Activated CD8-positive, alpha-beta memory T cell treated with anti-CD3 and anti-CD28 coated beads for 1 hour (primary cell): ENCODE measurements at places on chromosomes 3 and 15.

- no peak for DNase-seq
Observed at GRCh38 chr15:41716864-41717263, 56.7 kb downstream of the MGA start.

DNA sequence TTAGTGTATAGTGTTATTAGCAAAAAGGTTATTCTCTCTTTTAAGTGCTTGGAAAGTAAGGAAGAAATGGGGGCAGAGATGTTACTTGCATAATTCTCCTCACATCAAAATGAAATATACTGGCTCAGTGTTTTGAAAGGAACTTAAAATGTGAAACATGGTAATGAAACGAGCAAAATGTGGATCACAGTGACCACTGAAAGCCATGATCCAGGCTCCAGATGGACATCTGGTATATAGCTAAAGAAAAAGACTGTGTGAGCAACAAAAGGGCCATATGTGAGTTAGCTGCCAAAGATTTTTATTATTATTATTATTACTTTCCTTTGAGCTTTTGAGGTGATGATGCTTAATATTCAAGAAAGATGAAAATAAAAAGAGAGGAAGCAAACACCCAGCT, 89.6 kb downstream of the GAP43 start:
- no peak for DNase-seq

DNA sequence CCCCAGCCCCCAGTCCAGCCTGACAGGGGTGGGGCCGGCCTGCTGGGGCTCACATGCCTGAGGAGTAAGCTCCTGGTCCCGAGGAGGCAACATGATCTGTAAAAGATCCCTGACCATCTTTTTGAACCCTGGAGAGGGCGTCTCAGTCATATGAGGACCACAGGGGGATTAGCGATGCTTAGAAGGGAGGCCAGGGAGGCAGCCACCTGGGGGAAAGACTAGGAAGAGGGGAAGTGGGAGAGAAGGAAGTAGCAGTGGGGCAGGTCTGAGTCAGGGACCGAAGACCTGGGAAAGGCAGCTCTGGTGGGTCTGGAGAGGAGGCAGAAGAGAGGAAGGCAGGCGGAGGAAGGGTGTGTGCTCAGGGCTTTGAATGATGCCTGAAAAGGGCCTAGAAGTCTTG, 18.9 kb downstream of the PIF1 start:
- no peak for DNase-seq

GRCh38 chr3:58492494-58492905, 604 bp downstream of the KCTD6 start:
- DNase-seq, result no peak

GRCh38 chr3:87270908-87271700, 5.3 kb downstream of the POU1F1 start:
- no peak for DNase-seq

DNA sequence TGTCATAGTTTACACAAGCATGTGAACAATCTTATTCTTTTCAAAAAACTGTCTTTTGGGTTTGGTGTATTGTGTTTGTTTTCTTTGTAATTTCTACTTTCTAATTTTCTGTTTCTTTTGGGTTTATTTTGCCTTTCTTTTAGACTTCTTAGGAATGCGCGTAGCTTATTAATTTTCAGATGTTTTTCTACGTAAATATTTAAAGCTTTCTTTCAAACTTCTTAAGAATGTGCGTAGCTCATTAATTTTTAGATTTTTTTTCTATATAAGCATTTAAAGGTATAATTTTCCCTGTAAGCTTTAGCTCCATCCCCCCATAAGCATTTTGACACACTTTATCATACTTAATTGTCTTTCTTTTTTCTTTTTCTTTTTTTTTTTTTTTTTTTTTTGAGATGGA, 55.2 kb downstream of the RAD54L2 start:
- no peak for DNase-seq

DNA sequence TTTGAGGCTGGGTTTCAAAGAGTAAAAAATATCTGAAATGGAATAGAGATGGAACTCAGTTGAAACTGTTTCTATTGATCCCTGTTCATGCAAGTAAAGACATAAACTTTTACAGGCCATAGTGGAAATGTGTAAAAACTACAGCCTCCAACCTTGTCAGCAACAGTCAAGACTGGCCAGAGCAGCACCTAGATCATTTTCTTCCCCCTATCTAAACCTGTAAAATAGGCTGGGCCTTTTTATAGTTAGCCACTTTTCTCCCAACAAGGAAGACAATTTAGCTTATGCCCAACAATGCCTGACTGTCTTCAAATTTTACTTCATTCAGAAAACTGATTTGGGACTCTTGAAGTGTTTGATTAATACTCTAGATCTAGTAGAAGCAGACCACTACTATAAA, 91.5 kb upstream of the CMC1 start:
- no peak for DNase-seq

DNA sequence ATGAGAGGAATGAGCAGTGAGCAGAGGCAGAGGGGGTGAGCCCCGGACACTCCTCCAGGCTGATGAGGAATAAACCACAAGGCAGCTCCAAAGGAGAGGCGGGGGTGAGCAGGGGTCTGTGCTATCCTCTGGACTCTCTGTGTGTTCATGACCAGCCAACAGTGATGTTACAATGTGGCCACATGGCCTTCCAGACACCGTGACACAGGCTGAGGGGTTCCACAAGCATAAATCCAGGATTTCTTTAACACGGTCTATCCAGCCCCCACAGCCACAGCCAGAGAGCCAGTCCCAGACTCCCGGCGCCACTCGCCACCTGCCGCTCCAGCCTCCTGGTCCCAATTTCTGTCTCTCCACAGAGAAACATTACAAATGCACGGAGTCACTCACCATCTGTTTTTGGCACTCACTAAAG, 24.4 kb downstream of the XXYLT1 start:
- no peak for DNase-seq

DNA sequence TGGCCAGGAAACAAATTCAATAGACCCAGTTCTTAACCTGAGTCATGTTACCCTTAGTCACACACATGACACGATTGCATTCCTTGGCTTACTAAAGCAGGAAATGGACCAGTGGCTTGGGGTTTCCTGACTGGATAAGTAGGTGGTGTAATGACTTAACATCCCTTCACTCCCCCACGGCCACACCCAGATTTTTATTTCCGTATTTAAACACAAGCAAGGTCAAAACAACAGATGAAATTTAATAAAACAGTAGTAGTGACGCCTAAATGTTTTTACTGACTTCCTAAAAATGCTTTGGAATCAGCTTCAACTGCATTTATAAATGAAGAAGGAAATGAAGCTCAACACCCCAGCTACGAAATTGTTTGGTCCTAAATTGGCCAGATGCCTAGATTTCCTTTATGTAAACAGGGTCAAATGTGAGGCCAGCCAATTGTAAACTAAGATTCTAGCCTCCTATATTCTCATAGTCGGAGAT, 324.3 kb downstream of the CHST2 start:
- DNase-seq, result no peak

DNA sequence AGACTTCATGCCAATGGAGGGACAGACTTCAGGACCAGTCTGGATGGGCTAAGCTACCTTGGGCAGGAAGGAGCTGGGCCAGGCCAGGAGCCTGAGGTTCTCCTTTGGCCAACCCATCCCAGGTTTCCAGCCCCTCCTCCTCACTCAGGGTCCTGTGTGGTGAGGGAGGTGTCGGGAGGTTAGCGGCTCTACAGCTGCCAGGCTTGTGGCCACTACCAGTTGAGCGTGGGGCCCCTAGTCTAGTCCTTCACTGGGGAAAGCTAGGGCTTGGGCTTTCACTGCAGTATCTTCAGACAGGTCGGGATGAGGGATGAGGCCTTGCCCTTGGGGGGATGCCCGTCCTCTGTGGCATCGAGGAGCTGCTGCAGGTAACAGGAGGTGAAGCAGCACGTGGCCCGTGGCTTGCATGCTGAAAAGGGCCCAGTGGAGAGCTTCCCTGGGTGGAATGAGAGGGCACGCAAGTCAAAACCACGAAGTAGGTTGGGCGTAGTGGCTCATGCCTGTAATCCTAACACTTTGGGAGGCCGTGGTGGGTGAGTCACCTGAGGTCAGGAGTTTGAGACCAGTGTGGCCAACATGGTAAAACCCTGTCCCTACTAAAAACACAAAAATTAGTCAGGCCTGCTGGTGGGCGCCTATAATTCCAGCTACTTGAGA, 8.5 kb upstream of the FANCD2 start:
- no peak for DNase-seq

DNA sequence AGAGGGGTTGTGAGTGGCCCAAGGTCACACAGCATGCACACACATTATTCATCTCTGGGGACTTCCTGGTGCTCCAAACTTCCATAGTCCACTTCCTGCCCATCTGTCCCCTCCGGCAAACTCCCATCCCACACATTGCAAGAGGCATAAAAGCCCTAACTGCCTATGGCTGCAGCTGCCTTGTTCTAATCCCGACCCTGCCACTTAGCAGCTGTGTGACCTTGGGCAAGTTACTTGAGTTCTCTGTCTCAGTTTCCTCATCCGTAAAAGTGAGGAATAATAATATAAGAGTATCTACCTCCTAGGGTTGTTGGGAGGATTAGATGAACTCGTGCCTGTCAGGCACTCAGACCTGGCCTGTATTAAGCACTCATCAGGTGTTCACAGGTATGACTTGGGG, 84.2 kb downstream of the SMAD6 start:
- DNase-seq, result no peak

DNA sequence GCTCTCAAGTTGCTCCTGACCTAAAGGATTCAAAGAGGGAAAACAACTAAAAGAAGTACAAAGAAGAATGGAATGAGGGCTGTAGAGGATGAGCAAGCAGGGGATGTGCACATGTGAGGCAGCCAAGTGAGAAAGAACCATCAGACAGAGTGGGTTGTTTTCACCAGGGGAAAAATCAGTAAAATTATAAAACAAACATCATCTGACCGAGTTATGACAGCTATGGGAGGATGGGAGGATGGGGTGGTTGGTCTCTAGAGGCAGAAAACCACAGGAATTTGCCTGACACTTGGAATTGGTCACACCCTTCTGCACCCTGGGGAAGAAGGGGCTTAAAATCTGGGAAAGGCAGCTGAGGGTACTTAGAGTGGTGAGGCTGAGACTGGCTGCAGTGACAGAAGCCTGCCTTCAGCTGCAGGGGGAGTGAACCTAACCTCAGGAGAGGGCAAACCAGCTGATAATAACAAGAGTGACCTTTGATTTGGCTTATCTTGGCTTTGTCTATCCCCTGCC, 10.1 kb downstream of the ARHGAP31 start:
- no peak for DNase-seq

DNA sequence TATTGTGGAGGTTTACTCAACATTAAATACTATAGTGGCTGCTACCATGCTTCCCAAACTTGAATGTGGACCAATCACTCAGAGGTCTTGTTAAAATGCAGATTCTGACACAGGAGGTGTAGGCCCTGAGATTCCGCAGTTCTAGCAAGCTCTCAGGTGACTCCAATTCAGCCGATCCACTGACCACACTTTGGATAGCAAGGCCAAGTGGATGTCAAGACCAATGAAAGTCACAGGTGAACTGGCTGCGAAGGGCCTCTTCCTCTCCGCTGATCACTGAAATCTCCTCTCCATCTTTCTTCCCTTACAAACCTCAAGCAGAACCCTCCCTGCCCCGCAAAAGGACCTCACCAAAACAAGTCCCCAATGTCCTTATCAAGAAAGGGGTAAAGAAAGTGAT, 9.2 kb upstream of the CHST2 start:
- no peak for DNase-seq

GRCh38 chr15:72912996-72913395, 129.4 kb upstream of the ADPGK start:
- DNase-seq, result no peak

GRCh38 chr3:128076483-128077201, 24.4 kb downstream of the SEC61A1 start:
- DNase-seq, result no peak

DNA sequence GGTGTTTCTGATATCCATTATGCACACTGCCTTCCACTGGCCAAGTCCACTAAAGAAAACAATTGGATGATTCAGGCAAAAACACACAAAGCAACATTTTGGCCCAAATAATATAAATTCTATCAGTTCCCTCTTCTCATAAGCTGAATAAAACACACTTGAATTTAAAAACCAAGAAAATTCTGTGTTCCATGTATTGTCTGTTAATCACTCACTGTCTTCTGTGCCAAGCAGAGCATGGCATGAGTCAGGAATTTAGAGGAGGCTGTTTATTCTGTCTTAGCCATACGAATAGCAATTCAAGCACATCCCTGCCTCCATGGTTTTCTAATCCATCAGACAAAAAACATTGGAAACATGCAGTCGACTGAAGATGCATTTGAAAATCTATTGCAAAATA, 215.6 kb upstream of the UMPS start:
- no peak for DNase-seq

- DNase-seq, result no peak
Observed at GRCh38 chr3:6799264-6799915, 61.5 kb upstream of the GRM7 start.

GRCh38 chr3:111476701-111477100, 65.3 kb upstream of the CD96 start:
- no peak for DNase-seq

DNA sequence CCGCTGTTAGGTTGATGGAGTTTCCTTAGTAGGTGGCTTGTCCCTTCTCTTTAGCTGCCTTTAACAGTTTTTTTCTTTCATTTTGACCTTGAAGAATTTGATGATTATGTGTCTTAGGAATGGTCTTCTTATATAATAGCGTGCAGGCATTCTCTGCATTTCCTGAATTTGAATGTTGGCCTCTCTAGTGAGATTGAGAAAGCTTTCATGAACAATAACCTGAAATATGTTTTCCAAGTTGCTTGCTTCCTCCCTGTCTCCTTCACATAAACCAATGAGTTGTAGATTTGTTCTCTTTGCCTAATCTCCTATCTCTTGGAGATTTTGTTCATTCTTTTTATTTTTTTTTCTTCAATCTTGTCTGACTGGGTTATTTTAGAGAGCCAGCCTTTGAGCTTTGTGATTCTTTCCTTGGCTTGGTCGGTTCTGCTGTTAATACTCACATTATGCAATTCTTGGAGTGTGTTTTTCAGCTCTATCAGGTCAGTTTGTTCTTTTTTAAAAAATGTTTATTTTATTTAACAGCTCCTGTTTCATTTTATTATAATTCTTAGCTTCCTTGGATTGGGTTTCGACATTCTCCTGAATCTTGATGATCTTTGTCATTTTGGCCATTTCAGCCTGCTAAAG, 627.9 kb downstream of the SI start:
- DNase-seq, result no peak

- DNase-seq, result no peak
Observed at GRCh38 chr15:62502451-62502850, 337.4 kb upstream of the C2CD4B start.

DNA sequence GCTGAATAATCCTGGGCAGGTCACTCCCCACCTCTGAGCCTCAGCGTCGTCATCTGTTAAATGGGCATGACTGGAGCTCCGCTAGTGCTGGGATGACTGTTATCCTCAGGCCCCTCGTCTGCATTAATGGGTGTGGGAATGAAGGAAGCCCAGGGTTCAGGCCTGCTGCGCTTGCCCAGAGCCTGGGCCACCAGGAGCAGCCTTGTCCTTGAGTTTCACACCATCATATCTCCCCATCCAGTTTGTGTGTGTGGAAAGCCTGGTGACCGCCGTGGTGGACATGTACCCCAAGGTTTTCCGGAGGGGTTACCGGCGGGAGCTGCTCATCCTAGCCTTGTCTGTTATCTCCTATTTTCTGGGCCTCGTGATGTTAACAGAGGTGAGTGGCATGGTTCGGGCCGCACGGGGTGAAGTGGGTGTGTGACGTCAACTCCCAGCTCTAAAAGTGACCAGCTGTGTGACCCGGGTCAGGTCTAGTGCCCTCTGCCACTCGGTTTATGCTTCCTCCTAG, 63.5 kb upstream of the SLC6A1 start:
- no peak for DNase-seq
